Smooth muscle cell of the pulmonary artery (primary cell): ENCODE measurements at places on chromosomes 11 and 22. TPM values are rescaled to one million over a fixed set of nuclear protein-coding genes. Genes with fewer than 3 reads are reported as not detected.

The COPB1 gene
- 231 and 299 TPM in 2 replicates for total RNA-seq

The ACO2 gene
- 94.5 and 101 TPM in 2 replicates for total RNA-seq

The CSNK2A3 gene
- 0.98 and 1.7 TPM in 2 replicates for total RNA-seq

The TMPRSS4 gene
- total RNA-seq = not detected in 2 replicates

The SCGB2A2 gene
- total RNA-seq = not detected in 2 replicates

The FOXR1 gene
- not detected in 2 replicates for total RNA-seq

The GAL3ST3 gene
- 0.13 and 0.59 TPM in 2 replicates for total RNA-seq

The SAA4 gene
- total RNA-seq = not detected in 2 replicates

The SLC22A6 gene
- total RNA-seq = not detected in 2 replicates

The GSTT2B gene
- 1.3 and 2.0 TPM in 2 replicates for total RNA-seq

The OR52E2 gene
- total RNA-seq = not detected in 2 replicates

The GLYAT gene
- not detected in 2 replicates for total RNA-seq

The UBQLN3 gene
- total RNA-seq = 0.10 and 0.26 TPM in 2 replicates

The ENTHD1 gene
- total RNA-seq = not detected in 2 replicates

The P2RX3 gene
- not detected in 2 replicates for total RNA-seq

The CLP1 gene
- total RNA-seq = 11.0 and 13.5 TPM in 2 replicates

The PHETA2 gene
- 27.2 and 30.9 TPM in 2 replicates for total RNA-seq

The GALNT18 gene
- 8.1 and 9.0 TPM in 2 replicates for total RNA-seq

The THAP7 gene
- 21.3 and 21.4 TPM in 2 replicates for total RNA-seq

The CLTCL1 gene
- 16.9 and 23.8 TPM in 2 replicates for total RNA-seq

The SLC22A25 gene
- not detected in 2 replicates for total RNA-seq

The PIH1D2 gene
- total RNA-seq = 0.66 and 2.4 TPM in 2 replicates

The NEFH gene
- total RNA-seq = 0.20 and 0.53 TPM in 2 replicates

The CHRNA10 gene
- 0.79 and 1.1 TPM in 2 replicates for total RNA-seq

The GRM5 gene
- under 0.01 and 0.10 TPM in 2 replicates for total RNA-seq

The ZNF214 gene
- total RNA-seq = 2.6 and 2.7 TPM in 2 replicates

The BAD gene
- 52.2 and 56.6 TPM in 2 replicates for total RNA-seq

The CDC42BPG gene
- total RNA-seq = 0.07 and 0.13 TPM in 2 replicates

The PATE2 gene
- total RNA-seq = 0.20 TPM in 1 of 2 replicates, not detected in the other

The POTEH gene
- total RNA-seq = not detected in 2 replicates

The LRRC4C gene
- 0.46 and 0.72 TPM in 2 replicates for total RNA-seq

The ISX gene
- total RNA-seq = not detected in 2 replicates

The LARGE2 gene
- not detected in 2 replicates for total RNA-seq

The CALCA gene
- not detected in 2 replicates for total RNA-seq

The CARD18 gene
- total RNA-seq = not detected in 2 replicates

The TSPAN32 gene
- 0.46 TPM in 1 of 2 replicates, not detected in the other for total RNA-seq

The SPTBN2 gene
- total RNA-seq = 1.1 and 4.6 TPM in 2 replicates

The ACRV1 gene
- total RNA-seq = not detected in 2 replicates

The TMPRSS13 gene
- total RNA-seq = not detected in 2 replicates

The DNAJB7 gene
- not detected in 2 replicates for total RNA-seq

The OR10D3 gene
- not detected in 2 replicates for total RNA-seq

The MRGPRX4 gene
- not detected in 2 replicates for total RNA-seq

The HTR3A gene
- not detected in 2 replicates for total RNA-seq

The OR51B4 gene
- total RNA-seq = 0.20 TPM in 1 of 2 replicates, not detected in the other

The MYEOV gene
- total RNA-seq = 1.2 TPM in 2 replicates

The MMP1 gene
- total RNA-seq = 746 and 915 TPM in 2 replicates

The AP5B1 gene
- total RNA-seq = 7.6 and 12.5 TPM in 2 replicates

The SPI1 gene
- not detected in 2 replicates for total RNA-seq

The HSCB gene
- total RNA-seq = 10.4 and 10.8 TPM in 2 replicates

The ZBTB16 gene
- under 0.01 TPM in 1 of 2 replicates, not detected in the other for total RNA-seq

The IFITM10 gene
- total RNA-seq = 1.9 and 2.7 TPM in 2 replicates

The CRACR2B gene
- 0.78 and 2.3 TPM in 2 replicates for total RNA-seq

The NUMA1 gene
- total RNA-seq = 168 and 206 TPM in 2 replicates

The TECTA gene
- 0.43 and 0.46 TPM in 2 replicates for total RNA-seq

The OR2AT4 gene
- total RNA-seq = not detected in 2 replicates
